ENCODE measurements at places on chromosomes 12 and 14. TPM values are rescaled to one million over a fixed set of nuclear protein-coding genes. Genes with fewer than 3 reads are reported as not detected.
A peak's percentile ranks its signal among the peaks of the same experiment; 100 is the strongest.

DNA sequence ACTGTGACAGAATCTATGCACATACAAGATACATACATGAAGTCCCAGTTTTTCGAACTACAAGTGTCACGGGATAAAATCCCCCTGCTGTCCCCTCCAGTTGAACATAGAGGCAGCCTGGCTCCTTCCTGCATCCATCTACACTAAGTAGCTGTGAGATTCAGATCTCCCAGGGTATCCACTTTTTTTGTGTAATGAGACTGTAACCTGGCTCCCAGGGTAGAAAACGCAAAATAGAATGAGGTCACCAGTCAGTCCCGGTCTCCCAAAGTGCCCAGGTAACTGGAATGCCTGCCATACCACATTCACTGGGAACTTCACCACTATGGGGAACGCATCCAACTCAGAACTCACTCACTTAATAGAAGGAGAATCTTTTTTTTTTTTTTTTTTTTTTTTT lies 67.8 kb downstream of the TMCC3 start:
- no peak for DNase-seq

DNA sequence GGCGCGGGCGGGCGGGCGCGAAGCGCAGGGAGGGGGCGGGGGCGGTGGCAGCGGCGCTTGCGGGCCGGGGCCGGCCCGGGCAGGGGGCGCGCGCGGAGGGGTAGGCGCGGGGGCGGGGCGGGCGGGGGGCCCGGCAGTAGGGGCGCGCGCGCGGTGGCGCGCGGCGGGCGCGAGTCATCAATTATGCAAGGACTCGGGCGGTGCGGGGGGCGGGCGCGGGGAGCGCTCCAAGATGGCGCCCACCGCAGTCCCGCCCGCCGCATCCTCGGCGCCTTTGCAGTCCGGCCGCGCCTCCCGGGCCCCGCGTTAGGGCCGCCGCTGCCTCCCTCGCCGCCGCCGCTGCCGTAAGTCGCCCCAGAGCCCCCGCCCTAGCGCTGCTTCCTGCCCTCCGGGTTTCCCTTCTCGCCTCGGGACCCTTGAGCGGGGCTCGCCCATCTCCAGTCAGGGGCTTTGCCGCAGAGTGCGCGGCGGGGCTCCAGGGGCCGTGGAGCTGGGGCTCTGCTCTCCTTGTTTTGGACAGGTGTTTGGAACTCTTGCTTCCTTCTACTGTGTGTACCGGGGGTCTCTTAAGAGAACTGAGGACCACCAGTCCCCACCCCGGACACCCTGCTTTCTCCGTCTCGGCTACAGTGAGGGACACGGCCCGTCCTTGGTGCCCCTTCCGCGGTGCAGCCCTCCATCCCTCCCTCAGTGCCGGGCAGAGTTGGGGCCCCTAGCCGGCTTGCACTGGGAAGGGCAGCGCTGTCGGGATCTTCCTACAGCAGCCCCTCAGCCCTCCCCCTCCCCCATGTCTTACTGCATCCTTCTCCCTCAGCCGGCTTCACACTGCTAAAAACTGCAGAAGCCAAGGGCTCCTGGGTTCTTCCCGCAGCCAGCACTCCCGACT lies at the start of gene SCN8A:
Gene SCN8A, plus strand, starts transcription at position 218 of the 886 bp plus-strand sequence. CDS start 71,585 bp downstream, outside the sequence.
- peak; percentile 29 for DNase-seq

GRCh38 chr14:76695263-76695920 lies 65.9 kb upstream of the VASH1 start:
- DNase-seq, result no peak

- no peak for DNase-seq
Measured at GRCh38 chr12:67966560-67966959, 22.7 kb upstream of the IFNG-AS1 start.

GRCh38 chr12:13141686-13142085 lies 38.2 kb upstream of the GSG1 start:
- no peak for DNase-seq

DNA sequence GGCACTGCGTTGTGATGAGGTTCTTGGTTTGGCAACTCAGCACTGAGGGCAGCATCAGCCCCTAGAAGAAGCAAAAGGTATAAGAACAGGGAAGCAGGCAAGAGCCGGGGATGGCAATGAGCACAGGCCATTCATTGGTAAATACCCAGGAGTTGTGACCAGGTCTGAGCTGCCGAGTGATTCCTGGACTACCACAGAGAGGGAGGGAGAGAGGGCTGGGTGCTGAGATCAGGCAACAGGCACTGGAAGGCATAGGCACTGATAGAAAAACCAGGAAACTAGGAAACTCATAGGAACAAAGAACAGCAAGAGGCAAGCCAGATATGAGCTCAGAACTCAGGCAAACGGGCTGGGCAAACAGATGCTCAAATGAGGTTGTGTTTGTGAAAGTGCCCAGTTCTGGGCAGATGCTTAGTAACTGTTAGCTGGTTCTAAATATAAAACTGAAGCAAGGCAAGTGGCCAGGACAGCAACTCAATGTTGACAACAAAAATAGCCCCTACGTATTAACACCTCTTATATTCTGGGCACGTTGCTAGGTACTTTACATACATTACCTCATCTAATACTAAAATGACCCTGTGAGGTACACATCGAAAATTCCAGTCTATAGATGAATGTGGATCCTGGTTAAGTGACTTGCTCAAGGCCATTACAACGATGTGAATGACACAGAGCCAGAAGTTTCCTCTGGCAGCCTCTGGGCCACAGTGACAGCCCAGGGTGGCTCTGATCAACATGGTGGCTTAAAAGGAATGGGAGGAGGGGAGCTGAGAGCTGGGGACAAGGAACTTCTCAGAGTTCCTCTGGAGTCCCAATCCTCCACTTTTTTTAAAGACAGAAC lies 121.1 kb downstream of the PRMT8 start:
- DNase-seq, result no peak

GRCh38 chr12:57764662-57765002 lies 2.2 kb downstream of the CYP27B1 start:
- peak; percentile 46 for DNase-seq

- no peak for DNase-seq
Measured at GRCh38 chr12:92224685-92225331, 79.2 kb upstream of the BTG1 start.

GRCh38 chr12:50772877-50773276 lies 9.0 kb downstream of the ATF1 start:
- DNase-seq, result no peak

- DNase-seq, result no peak
Measured at GRCh38 chr12:52667931-52668330, 12.3 kb downstream of the KRT1 start.

- DNase-seq, result no peak
Measured at GRCh38 chr14:87131879-87132278, 861.1 kb downstream of the GALC start.

GRCh38 chr14:61596990-61597389 lies 98.3 kb upstream of the HIF1A start:
- no peak for DNase-seq

DNA sequence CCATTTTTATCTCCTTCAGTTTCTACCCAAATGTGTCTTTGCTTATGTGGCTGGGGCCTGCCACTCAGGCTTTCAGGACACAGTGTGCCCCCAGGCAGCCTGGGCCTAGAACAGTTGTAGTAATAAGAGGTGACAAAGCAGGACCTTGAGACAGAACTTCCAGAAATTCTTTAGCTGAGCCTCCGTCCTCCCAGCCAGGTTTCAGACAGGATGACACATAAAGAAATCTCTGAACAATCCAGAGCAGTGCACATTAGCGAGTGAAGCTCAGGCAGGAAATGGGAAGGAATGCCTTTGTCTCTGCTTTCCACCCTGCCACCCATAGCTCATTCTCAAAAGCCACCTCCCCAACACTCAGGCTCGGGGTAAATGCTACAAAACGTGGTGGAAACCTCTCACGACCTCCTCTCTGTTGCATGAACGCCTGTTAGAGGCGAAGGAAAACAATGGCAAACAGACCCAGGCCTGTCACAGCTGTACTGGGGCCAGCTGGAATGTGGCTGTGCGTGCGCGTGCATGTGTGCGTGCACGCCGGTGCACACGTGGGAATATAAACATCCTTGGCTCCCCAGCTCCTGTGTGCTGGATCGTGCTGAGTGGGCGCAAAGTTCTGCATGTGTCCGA lies 286.7 kb downstream of the ZFP36L1 start:
- no peak for DNase-seq

- no peak for DNase-seq
Measured at GRCh38 chr12:84508851-84509260, 403.7 kb downstream of the SLC6A15 start.

- DNase-seq, result no peak
Measured at GRCh38 chr12:90261283-90261682, 552.6 kb upstream of the ATP2B1 start.

DNA sequence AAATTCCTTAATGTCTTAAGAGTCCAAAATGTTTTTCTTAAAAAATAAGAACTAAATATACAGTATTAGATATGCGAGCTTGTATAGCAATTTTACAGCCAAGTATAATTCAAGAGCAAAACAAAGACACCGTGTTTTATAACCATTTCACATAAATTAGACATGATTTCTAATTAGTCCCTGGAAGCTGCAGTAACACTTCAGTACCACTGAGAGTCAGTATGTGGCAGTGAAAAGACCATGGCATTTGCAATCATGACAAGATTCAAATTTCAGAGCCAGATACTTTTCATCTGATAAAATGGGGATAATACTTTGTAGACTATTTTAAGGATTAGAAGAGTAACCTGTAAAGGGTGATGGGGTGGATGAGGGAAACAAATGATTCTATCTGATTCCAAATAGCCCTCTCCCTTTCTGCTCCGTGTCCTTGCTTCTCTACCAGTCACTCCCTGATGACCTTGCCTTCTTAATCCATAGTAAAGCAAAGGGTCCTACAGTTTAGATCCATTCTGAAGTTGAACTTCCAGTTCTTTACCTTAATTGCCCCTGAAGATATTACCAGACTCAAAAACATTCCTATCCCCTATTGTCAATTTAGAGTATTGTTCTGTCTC lies 145.4 kb upstream of the ABCD2 start:
- no peak for DNase-seq

GRCh38 chr14:26163761-26164160 lies 434.1 kb downstream of the NOVA1 start:
- DNase-seq, result no peak

The OR5AU1 gene
- not detected for total RNA-seq

The PCED1B gene
- total RNA-seq, result 3.3 TPM

The KLHL42 gene
- 18.1 TPM for total RNA-seq

The M6PR gene
- total RNA-seq, result 90.3 TPM

The ANKS1B gene
- 4.1 TPM for total RNA-seq

The EML1 gene
- total RNA-seq, result 14.5 TPM

The TTC6 gene
- 5.5 TPM for total RNA-seq
